ENCODE measurements at places on chromosomes 4 and X. TPM values are rescaled to one million over a fixed set of nuclear protein-coding genes. Genes with fewer than 3 reads are reported as not detected.

HTN1 gene
- not detected for total RNA-seq

- no peaks in the 10 kb centered on the region for H3K36me3 ChIP-seq
- peaks cover 5% of the 10 kb centered on the region for H3K27me3 ChIP-seq
- H3K4me1 ChIP-seq, result no peaks in the 10 kb centered on the region
These were observed 7.3 kb upstream of the SEC24D start for GRCh38 chr4:118843237-118843636.

DNA sequence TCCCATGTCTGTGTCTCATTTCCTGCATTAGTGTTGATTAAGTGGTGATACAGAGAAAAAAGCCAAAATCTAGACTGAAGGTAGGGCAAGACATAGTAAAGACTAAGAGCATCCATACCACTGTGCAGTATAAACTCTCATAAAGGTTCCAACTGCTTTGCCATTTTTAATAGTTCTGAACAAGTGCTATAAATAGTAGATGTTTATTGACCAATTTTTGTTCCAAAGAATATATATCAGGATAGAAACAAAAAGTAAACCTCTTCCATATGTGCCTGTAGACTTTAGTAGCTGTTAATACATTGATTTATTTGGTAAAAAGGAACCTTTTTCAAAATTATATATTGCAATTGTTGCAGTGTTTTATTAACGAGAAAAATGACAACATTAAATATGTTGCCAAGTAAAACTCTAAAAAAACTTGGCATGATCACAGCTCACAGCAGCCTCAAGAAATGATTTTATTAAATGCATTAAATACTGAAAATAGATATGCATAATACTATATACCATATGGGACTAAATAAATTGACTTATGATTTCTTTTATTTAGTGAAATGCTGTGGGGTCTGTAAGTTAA is 22.3 kb upstream of the AASDH start:
- H3K27ac ChIP-seq, result no peak overlapping the region
- H3K4me3 ChIP-seq, result no peak overlapping the region
- DNase-seq, result no peak
- H3K4me1 ChIP-seq, result peaks cover 27% of the 10 kb centered on the region

DNA sequence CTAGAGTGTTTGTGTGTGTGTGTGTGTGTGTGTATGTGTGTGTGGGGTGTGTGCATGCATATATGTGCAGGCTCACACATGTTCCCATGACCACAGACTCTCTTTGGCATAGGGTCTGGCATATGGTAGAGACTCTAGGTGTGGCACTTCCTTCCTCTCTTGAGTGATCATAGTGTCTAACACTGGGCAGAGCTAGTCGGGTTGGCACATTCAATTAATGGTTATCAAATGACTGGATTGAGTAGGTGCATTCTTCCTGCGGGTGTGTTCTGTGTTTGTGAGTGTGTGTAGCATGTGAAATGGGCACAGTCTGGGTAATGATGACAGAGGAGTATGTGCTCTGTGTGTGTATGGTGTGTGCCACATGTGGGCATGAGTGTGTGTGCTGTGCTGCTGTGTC is 106.5 kb downstream of the EFNB1 start:
- H3K4me3 ChIP-seq, result no peak overlapping the region
- H3K27ac ChIP-seq, result no peak overlapping the region
- peaks cover 22% of the 10 kb centered on the region for H3K4me1 ChIP-seq

MAGEE2 gene
- not detected for total RNA-seq

DNA sequence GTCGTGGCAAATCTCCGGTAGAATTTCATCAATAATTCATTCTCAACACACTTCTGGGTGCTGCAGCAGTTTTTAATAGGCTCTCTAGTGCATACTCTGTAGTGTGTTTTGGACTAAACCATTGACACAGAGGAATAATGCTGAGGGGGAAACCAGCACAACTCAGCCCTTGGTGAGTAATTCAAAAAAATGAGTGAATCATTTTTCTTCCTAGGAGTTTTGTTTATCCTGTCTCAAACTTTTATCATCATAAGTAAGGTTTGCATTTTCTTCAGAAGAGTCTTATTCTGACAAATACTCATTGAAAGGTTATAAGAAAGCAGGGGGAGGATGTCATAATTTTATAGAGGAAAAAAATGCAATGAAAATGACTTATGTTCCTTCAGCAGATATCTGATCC is 2542.7 kb downstream of the PCDH7 start:
- no peak for DNase-seq
- no peaks in the 10 kb centered on the region for H3K27me3 ChIP-seq
- H3K4me3 ChIP-seq, result no peak overlapping the region
- H3K36me3 ChIP-seq, result no peaks in the 10 kb centered on the region

SERTM2 gene
- 0.11 TPM for total RNA-seq

MMRN1 gene
- 10.7 TPM for total RNA-seq

PRRG3 gene
- 2.9 TPM for total RNA-seq

GJB1 gene
- 12.4 TPM for total RNA-seq

DNA sequence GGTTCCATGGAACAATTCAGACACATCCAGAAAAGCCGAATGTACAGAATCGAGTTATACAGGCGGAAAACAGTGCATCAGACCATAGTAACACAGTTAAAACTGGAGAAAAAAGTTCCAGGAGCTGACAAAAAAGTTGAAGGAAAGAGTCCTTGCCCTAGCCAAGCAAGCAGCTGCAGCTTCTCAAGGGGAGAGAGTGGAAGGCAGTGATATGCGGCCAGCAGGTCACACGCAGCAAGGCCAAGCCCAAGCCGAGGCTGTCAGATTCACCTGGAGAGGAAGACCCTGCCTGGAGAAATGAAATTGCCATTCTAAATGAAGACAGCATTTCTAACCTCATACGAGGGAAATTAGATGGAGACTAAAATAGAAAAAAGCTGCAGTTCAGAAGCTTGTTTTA is 55.8 kb downstream of the RGS12 start:
- no peak for DNase-seq
- H3K4me1 ChIP-seq, result peaks cover 28% of the 10 kb centered on the region
- no peak overlapping the region for H3K4me3 ChIP-seq
- peaks cover 6% of the 10 kb centered on the region for H3K36me3 ChIP-seq

- no peaks in the 10 kb centered on the region for H3K27me3 ChIP-seq
- H3K27ac ChIP-seq, result no peak overlapping the region
- H3K4me1 ChIP-seq, result peaks cover 4% of the 10 kb centered on the region
- no peak for DNase-seq
- H3K36me3 ChIP-seq, result peaks cover 2% of the 10 kb centered on the region
These were observed 33.4 kb downstream of the FRG1 start for GRCh38 chr4:189974056-189974455.

NXF2B gene
- not detected for total RNA-seq

- no peak overlapping the region for H3K27ac ChIP-seq
- H3K4me3 ChIP-seq, result no peak overlapping the region
- DNase-seq, result no peak
- no peaks in the 10 kb centered on the region for H3K27me3 ChIP-seq
- H3K36me3 ChIP-seq, result peaks cover 6% of the 10 kb centered on the region
These were observed 83.3 kb downstream of the SLC7A11 start for GRCh38 chr4:138158746-138159297.

DNA sequence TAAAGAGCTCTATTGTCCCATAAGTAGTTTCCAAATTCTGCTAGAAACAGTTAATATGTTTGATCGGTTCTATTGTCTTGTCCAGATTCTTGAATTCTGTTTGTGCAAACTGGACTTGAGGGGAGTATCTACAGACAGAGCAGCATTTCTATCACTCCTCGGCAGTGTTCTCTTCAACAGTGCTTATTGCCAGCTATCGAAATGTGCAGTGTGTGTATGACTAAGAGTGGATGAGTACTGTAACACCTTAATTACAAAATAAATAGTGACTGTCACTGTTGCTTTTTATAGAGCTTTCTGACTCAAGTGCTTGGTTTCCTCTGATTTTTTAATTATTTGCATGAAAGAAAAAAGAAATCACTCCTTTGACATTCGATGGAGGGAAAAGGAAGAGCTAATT is 274.6 kb downstream of the RPA4 start:
- no peak overlapping the region for H3K27ac ChIP-seq
- H3K27me3 ChIP-seq, result no peaks in the 10 kb centered on the region
- peaks cover 16% of the 10 kb centered on the region for H3K4me1 ChIP-seq
- DNase-seq, result no peak

PCYT1B gene
- total RNA-seq, result 32.3 TPM

AKAP4 gene
- not detected for total RNA-seq

GRCh38 chrX:119647552-119648420 is 41.6 kb upstream of the NKRF start:
- H3K4me3 ChIP-seq, result no peak overlapping the region
- H3K4me1 ChIP-seq, result no peaks in the 10 kb centered on the region
- H3K27me3 ChIP-seq, result no peaks in the 10 kb centered on the region
- H3K36me3 ChIP-seq, result peaks cover 6% of the 10 kb centered on the region
- DNase-seq, result no peak

FAM9C gene
- total RNA-seq, result 0.25 TPM

MAGEA10 gene
- not detected for total RNA-seq

- no peak overlapping the region for H3K4me3 ChIP-seq
- no peaks in the 10 kb centered on the region for H3K27me3 ChIP-seq
- peaks cover 79% of the 10 kb centered on the region for H3K36me3 ChIP-seq
- peaks cover 5% of the 10 kb centered on the region for H3K4me1 ChIP-seq
These were observed 78.7 kb downstream of the ANAPC10 start for GRCh38 chr4:145019346-145019745.

KCNE5 gene
- total RNA-seq, result 1.9 TPM

- DNase-seq, result no peak
- peaks cover 33% of the 10 kb centered on the region for H3K36me3 ChIP-seq
- H3K4me3 ChIP-seq, result no peak overlapping the region
- no peaks in the 10 kb centered on the region for H3K4me1 ChIP-seq
These were observed 2.2 kb upstream of the ERAS start for GRCh38 chrX:48824066-48824465.
